ENCODE measurements at places on chromosomes 4 and X. TPM values are rescaled to one million over a fixed set of nuclear protein-coding genes. Genes with fewer than 3 reads are reported as not detected.

Gene TKTL1
- not detected for total RNA-seq

Gene MAMLD1
- total RNA-seq, result 1.7 TPM

Gene FAM53A
- total RNA-seq, result 6.6 TPM

Gene SSX4
- total RNA-seq, result not detected

Gene PCDH7
- total RNA-seq, result 3.6 TPM

Gene ARMCX2
- not detected for total RNA-seq

Gene SERPINA7
- total RNA-seq, result not detected

Gene TCEAL6
- not detected for total RNA-seq

Gene MED12
- total RNA-seq, result 39.4 TPM
